Thoracic aorta (tissue), 2 donors: ENCODE measurements at places on chromosomes 3 and 15.

GRCh38 chr3:132788301-132788671 lies 66.1 kb upstream of the NPHP3 start:
- DNase-seq, result peak; percentile 23

GRCh38 chr3:38127611-38128302 lies 9.2 kb downstream of the ACAA1 start:
- no peak for DNase-seq

GRCh38 chr3:29324180-29324651 lies 43.3 kb downstream of the RBMS3 start:
- peak; percentile 68 for DNase-seq

DNA sequence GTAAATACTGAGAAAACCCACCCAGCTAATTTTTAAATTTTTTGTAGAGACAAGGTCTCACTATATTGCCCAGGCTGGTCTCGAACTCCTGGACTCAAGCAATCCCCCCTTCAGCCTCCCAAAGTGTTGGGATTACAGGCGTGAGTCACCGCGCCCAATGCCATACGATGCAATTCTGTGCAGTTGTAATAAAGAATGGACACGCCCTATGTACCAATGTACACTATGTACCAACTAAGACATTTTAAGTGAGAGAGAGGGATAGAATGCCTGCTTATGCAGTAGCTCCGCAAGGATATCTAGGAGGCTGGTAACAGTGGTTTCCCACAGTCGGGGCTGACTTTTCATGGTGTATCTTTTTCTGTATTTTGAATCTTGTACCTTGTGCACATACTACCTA lies 14.6 kb downstream of the ZNF710 start:
- no peak for DNase-seq

- DNase-seq, result no peak
Measured at GRCh38 chr3:15283702-15284101, 48.7 kb downstream of the SH3BP5 start.

GRCh38 chr3:25107918-25108617 lies 320.0 kb upstream of the RARB start:
- DNase-seq, result no peak

- no peak for DNase-seq
Measured at GRCh38 chr3:133840767-133841166, 35.2 kb downstream of the SRPRB start.

DNA sequence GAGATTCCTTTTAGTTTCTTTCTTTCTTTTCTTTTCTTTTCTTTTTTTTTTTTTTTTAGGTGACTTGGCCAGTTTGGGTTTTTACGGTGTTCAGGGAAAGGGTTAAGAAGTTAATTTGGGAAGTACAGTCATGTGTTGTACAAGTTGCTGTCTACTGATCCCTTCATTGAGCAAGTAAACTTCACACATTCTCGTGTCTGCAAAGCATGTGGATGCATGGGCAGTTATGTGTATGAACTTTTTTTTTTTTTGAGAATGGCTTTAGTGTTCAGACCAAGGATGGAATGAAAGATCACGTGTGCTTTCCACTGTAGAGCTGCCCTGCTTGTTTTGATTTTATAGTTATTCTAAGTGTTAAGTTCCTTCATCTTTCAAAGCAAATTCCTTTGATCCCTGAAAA lies 132.3 kb downstream of the PGPEP1L start:
- DNase-seq, result no peak

GRCh38 chr15:98938105-98938417 lies 69.5 kb downstream of the PGPEP1L start:
- DNase-seq, result no peak

DNA sequence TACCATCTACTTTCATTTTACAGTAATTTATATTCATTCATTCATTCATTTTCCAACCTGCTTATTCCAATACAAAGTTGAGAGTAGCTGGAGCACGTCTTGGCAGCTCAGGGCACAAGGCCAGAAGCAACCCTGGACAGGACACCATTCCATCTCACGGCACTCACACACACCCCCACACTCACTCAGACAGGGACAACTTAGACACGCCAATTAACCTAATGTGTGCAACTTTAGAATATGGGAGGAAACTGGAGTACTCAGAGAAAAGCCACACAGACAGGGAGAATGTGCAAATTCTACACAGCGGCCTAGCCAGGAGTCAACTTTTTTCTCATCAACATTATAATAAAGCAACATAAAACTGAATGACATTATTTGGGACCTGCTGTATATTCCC lies 46.7 kb downstream of the IGF2BP2 start:
- no peak for DNase-seq

DNA sequence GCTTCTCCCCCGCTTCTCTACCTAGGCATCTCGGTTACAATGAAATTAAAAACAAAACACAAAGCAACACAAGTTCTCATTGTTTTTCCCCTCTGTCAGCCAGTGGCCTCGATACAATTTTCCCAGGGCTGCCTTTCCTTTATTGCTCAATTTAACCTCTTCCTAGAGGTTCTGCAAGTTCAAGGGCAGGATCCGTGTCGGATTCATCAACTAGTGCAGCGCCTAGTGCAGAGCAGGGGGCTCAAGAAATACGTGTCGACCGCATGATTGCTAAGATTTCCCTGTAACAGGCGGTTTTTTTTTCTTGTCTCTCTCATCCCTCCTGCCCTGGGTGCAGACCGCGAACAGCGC lies 1.4 kb upstream of the BHLHE40 start:
- no peak for DNase-seq
